Choroid plexus epithelial cell (primary cell): ENCODE measurements at places on chromosomes 16 and 17.

- DNase-seq = peak; percentile 13
These were observed 3.2 kb downstream of the TERB1 start for GRCh38 chr16:66798161-66798560.

GRCh38 chr17:55335625-55336024 lies 70.9 kb downstream of the HLF start:
- no peak for DNase-seq

DNA sequence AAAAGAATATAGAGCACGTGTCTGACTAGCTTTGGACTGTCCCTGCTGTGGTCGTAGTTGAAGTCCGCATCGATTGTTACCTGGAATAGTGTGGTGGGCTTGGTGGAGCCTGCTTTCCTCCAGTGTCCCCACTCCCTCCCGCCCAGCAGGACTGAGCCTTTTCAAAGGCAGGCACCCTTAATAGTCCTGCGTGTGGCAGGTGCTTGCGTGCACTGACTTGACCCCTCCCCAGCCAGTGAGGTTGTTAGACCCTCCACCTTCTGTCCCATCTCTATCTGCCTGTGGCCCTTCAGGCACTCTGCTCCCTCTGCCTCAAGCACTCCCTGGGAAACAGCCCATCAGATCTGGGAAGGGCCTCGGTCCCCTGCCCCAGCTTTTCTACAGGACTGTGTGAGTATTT lies 36.6 kb downstream of the TMEM11 start:
- no peak for DNase-seq

GRCh38 chr17:81346908-81347349 lies 48.3 kb upstream of the BAHCC1 start:
- no peak for DNase-seq

- no peak for DNase-seq
These were observed 368.5 kb upstream of the XYLT1 start for GRCh38 chr16:17839272-17839671.
